Esophagus muscularis mucosa (tissue), 4 donors: ENCODE measurements at places on chromosomes 11 and 22. TPM values are rescaled to one million over a fixed set of nuclear protein-coding genes. Genes with fewer than 3 reads are reported as not detected.

Gene CNTN5
- total RNA-seq = not detected

Gene HIKESHI
- total RNA-seq = 41.9 TPM

Gene C11orf42
- not detected for total RNA-seq

Gene PDE2A
- total RNA-seq = 46.9 TPM

Gene SEPTIN3
- total RNA-seq = 0.50 TPM

DNA sequence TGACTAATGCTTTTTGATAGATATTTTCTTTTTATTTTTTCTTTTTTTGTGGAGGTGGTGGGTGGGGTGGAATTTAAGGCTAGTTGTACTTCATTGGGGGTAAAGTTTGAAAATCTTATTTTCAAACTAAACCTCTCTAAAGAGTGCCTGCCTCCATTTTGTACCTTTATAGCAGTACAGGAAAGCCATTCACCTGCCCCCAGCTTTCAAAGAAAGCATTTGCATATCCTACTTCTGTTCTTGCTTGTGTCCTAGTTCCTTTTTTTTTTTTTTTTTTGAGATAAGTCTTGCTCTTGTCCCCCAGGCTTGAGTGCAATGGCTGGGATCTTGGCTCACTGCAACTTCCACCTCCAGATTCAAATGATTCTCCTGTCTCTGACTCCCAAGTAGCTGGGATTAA, 766.2 kb upstream of the LRRC4C start:
- H3K27me3 ChIP-seq = no peaks in the 10 kb centered on the region
- H3K27ac ChIP-seq = no peak overlapping the region
- no peaks in the 10 kb centered on the region for H3K4me1 ChIP-seq
- no peak overlapping the region for H3K4me3 ChIP-seq
- H3K36me3 ChIP-seq = no peaks in the 10 kb centered on the region

DNA sequence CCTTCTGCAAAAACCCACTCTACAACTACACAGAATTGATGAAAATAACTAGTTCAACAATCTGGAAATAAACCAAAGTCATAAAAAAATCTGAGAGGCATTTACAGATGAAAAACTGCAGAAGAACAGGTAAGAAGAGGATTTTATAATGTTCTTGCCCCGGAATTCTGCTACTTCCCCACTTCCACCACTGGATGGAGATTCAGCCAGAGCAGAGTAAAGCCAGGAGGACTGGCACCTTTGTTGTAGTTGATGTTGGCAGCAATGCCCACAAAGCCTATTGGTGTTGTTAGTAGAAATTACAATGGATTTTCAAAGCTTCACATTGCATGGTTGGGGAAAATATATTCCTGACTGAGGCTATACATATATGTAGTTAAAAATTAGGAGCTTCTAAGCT, 640.2 kb downstream of the LRRC4C start:
- DNase-seq = no peak
- H3K27me3 ChIP-seq = no peaks in the 10 kb centered on the region
- no peaks in the 10 kb centered on the region for H3K36me3 ChIP-seq
- H3K4me3 ChIP-seq = no peak overlapping the region

DNA sequence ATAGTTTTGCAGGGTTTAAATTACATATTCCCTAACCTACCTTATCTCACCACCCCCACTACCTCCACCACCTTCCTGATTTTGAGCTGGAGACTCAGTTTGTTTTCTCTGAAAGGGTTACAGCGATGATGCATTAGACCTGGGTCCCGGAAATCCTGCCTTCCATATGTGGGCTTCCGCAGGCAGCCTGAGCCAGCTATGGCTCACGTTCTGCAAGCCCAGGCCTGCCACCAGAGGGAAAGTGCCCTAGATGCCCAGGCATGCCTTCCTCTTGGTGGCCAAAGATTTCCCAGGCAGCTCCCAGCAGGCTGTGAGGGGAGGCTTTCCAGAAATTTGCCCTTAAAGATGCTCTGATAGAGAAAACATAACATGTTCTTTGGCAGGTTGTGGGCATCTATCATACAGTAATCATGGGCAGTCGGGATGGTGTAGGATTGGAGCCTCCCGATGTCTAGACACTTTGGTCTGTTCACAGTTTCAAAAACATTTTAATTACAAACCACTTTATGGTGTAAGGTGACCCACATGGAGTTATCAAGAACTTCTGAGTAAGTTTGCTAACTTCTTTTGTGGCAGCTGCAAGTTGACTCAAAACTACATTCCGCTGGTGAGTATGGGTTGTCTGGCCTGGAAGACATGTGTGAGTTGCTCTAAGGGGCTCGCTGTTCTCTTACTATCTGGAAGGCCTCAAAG, 79.3 kb downstream of the MICAL2 start:
- DNase-seq = no peak
- no peaks in the 10 kb centered on the region for H3K27me3 ChIP-seq
- peaks cover 11% of the 10 kb centered on the region for H3K4me1 ChIP-seq
- peaks cover 5% of the 10 kb centered on the region for H3K36me3 ChIP-seq
